ENCODE measurements at places on chromosomes 2 and 18.

DNA sequence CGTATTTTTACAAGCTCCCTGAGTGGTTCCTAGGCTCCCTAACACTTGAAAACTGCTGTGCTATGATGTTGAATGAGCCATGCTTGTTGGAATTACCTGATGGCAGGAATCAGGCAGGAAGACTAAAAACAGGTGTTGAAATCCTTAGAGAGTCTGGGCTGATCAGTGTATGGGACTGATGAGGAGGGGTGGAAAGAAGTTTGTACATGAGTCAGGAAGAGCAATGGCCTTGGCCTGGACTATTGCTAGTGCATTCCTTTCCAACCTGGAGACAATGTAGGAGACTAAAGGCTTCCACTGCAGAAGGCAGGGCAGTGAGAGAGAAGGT lies 25.0 kb upstream of the TMBIM1 start:
- no peak for DNase-seq

- DNase-seq, result no peak
Observed at GRCh38 chr2:213818436-213818835, 534.2 kb downstream of the SPAG16 start.

DNA sequence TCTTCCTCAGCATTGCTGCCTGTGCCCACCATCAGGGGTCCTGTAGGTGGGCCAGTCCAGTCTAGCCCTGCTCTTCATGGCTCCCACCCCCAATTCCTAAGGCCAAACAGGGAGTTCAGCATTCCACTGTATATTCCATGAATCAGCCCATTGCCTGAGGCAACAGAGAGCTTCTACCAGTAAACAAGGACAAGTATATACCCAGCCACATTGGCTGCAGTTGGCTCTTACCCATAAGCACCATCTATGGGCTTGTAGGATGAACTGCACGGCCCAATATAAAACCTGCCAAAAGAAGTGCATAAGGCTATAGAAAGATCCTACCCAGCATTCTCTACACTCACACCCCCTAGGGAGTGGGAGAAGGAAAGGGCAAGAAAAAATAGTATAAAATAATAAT lies 95.1 kb upstream of the SALL3 start:
- no peak for DNase-seq

DNA sequence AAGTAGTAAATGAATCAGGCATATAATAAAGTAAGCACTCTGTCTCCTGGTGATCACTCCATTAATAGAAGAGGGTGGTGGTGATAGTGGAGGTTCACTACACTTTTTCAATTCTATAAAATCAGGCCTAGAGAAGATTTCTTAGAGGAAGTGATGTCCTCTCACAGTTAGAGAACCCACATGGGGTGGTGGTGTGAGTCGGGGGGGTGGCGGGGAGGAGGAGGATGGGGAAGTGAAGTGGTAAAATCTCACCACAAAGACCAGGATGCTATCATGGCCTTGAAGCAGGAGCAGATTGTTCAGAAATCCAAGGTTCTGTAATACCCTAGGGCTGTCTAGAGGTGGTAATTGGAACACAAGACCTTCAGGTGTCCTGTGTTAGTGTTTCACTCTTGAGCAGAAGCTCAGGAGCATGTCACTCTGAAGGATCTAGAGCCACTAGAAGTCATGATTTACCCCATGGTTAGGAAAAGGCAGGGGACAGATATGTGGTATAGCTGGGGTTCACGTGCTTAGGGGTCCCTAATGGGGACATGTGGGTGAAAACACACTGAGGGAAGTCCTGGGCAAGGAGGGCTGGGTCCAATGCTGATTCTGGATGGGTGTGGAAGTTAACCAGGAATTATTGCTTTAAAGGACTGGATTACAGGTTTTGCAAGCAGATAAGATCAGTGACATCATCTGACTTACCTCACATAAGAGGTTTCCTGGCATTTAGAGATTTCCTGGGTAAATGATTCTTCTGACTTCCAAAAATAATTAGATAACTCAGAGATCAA lies 31.0 kb downstream of the RNF125 start:
- no peak for DNase-seq

DNA sequence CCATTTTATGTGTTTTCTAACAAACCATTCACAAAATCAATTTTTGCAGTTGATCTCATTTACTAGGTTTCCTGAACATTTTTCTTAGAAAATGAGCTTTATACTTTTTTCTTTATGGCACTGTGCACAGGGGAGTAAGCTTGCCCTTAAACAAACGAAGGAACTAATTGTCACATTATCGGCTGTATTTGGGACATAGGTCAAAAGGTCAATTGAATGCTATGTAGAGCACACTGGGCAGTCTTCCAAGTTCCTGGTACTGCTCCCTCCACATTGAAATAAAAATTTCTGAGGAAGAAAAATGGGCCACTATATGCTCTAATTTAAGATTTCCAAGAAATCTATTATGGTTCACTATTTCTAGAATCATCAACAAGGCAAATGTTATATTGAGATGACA lies 93.6 kb upstream of the TMEFF2 start:
- DNase-seq, result no peak

DNA sequence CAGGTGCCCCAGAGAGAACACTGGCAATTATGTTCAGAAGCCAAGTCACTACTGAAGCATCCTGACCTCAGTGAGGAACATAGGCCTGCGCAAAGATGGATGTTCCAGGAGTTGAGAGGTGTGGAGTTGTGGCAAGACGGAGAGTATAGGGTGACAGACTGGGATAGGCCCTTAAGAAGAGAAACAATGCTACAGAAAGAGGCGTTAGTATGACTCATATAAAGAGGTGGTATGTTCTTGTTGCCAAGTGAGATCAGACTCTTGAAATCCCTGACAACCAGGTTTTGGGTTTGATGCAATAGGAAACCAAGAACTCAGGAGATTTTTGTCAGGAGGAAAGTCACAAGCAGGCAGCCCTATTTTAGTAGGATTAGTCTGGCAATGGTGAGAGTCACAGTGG lies 185.6 kb downstream of the RIT2 start:
- no peak for DNase-seq

DNA sequence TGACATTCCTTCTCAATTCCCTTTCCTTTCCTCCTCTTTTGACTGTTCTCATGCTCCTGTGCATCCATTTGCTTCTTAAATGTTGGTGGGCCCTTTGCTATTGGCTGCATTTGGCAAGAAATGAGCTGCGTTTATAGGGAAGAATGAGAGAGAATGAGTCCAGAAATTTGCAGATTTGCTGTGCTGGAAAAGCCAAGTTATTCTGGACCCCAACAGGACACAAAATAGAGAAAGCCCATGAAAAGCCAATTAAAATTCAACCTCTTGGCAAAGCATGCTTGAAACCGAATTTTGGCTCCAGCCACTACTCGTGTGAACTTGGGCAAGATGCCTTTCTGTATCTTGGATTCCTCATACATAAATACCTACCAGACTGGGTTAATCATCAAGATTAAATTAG lies 1.3 kb upstream of the SCLY start:
- DNase-seq, result no peak

DNA sequence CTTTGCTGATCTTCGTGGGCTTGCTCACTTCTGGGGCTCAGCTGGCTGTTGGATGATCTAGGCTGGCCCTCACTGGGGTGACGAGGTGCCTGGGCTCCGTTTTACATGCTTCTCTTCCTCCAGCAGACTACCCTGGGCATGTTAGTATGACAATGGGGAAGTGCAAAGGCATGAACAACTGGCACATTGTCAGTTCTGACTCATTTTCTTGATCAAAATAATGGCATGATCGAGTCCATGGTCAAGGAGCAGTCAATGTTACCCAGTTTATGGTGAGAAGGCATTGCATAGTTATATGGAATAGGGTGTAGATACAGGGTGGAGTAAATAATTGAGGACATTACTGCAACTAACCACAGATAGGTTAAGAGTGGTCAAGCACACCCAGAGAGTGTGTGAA lies 10.0 kb upstream of the UPP2 start:
- DNase-seq, result no peak

GRCh38 chr2:20365249-20365817 lies 14.7 kb upstream of the PUM2 start:
- no peak for DNase-seq

DNA sequence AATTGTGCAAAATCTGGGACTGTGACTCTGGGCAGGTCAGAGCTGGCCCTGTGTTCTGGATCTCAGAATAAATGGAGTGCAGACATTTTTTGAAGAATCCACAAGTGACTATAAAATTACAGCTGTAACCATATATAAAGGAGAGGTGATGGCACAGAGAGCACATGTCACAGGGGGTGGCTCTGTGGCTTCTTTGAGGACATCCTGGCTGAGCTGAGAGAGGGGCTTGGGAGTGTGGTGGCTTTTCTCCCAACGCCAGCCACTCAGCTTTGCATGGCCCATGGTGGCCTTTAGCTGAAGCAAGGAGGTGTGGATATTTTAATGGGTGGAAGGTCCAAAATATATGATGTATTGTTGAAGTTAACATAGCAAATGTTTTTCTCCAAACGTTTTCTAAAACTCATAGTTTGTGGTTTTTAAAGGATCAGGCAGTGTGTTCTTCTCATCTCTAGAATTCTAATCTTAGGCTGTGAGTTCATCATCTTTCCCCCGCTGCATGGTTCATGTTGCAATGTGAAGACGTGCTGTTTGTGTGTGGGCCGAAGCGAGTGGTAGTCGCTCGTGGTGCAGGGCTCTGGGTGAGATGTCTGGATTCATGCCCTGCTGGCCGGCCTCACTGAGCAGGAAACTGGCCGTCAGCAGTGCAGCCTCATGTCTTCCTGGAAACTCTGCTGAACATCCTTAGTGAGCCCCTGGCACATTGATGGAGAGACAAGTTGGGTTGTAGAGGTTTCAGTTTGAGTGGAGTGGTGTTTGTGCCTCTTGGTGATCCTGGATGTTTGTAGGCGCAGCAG lies 109.9 kb downstream of the ZNF236 start:
- DNase-seq, result no peak

DNA sequence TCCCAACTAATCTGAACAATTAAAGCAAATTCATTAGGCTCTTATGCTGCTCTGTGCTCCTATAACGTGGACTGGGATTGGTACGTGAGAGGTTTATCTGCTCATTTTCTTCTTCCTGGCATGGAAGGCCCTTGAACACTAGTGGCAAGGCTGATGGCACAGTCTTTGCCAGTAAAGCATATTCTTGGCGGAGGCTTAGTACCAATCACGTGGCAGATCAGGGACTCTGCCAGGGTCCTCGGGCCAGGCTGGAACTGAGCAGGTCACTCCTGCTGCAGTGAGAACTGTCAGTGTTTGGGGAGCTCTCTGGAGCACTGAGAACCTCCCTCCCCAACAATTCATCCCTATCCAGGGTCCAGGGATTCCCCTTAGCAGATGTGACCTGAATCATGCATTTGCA lies 3.7 kb upstream of the ALPK2 start:
- DNase-seq, result no peak

DNA sequence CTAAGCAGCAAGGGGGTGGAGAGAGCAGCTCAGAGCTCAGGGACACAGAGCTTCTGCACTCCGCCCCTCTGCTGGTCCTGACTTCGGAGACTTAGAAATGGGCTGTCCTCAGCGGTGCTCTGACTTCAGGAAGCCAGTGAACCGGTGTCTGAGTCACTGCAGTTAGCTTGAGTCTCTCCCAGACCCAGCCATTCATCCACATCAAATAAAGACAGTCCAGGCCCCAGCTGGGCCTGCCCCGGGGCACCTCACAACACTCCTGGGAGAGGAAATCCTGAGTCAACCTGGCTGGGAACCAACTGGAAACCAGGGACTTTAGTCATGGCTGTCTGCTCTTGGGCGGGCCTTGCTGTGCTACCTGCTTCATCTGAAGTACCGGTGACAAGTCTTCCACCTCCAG lies 5.4 kb upstream of the ITGB6 start:
- DNase-seq, result no peak

- no peak for DNase-seq
Observed at GRCh38 chr2:107174171-107174570, 288.2 kb upstream of the ST6GAL2 start.

GRCh38 chr2:130261970-130262760 lies 63.9 kb upstream of the TUBA3E start:
- no peak for DNase-seq

DNA sequence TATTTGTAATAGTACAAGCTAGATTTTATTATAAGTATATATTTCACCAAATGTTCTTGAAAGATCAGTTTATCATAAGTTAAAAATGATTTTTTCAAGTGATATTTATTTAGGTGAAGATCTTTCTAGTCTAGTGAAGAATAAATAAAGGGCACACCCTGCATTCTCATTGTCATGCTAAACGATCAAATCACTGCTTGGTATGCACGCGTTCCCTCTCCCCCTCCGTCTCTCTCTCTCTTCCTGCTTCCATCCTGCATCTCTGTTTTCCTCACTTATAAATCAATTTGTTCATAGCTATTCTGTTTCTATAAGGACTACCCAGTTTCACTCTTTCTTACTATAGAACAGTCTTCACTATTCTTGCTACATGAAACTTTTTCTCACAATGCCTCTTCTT lies 1067.4 kb downstream of the LRP1B start:
- no peak for DNase-seq

- DNase-seq, result no peak
Observed at GRCh38 chr2:175861958-175862357, 140.1 kb downstream of the LNPK start.

DNA sequence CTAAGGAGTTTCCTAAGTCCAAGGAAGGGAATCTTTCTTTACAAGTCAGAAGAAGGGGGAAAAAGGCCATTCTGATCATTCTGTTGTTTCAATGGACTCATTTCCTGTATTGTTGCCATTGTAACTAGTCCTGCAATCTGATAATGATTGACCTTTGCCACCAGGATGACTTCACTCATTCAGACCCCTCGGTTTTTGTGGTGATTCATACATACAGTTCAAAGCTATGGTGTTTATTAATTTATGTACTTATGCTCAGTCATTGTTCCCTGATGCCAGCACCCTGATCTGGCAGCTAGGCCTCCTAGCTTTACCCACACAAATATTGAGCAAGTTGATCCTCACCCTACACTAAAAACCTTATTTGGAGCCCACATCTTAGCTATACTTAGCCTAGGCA lies 57.6 kb upstream of the ZNF519 start:
- no peak for DNase-seq

GRCh38 chr2:239302083-239302807 lies 98.6 kb downstream of the HDAC4 start:
- DNase-seq, result no peak

- no peak for DNase-seq
Observed at GRCh38 chr2:1661891-1662605, 82.3 kb downstream of the PXDN start.

GRCh38 chr2:124805060-124805459 lies 780.0 kb downstream of the CNTNAP5 start:
- DNase-seq, result no peak

DNA sequence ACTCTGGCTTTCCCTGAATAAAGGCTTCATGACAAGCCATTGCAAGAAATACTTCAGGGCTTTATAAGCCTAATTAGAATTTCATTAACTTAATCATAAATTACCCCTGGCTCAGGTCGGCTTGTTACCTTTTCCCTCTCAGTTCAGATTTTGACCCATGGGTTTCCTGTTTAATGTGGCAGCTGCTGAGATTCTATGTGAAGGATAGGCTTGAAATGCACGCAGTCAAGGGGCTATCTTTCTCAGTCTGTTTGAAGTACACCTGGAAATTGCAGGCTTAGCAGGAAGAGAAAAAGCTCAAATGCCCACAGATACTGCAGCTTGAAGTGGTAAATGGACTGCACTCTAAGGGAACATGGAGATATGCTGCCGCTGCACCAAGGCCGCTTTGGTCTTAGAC lies 49.4 kb downstream of the CAVIN2 start:
- DNase-seq, result no peak

GRCh38 chr18:61992285-61992684 lies 99.5 kb upstream of the RNF152 start:
- DNase-seq, result no peak

- no peak for DNase-seq
Observed at GRCh38 chr2:170030040-170030439, 147.9 kb upstream of the MYO3B start.
